ENCODE measurements at places on chromosomes 3 and 15. TPM values are rescaled to one million over a fixed set of nuclear protein-coding genes. Genes with fewer than 3 reads are reported as not detected.

- no peak for DNase-seq
Observed at GRCh38 chr3:22353126-22353525, 602.1 kb upstream of the ZNF385D start.

- no peak for DNase-seq
Observed at GRCh38 chr3:4979428-4980228, at the start of gene BHLHE40. Gene BHLHE40 (plus strand): TSS chr3:4979437. CDS start chr3:4979719, 282 bp downstream.

DNA sequence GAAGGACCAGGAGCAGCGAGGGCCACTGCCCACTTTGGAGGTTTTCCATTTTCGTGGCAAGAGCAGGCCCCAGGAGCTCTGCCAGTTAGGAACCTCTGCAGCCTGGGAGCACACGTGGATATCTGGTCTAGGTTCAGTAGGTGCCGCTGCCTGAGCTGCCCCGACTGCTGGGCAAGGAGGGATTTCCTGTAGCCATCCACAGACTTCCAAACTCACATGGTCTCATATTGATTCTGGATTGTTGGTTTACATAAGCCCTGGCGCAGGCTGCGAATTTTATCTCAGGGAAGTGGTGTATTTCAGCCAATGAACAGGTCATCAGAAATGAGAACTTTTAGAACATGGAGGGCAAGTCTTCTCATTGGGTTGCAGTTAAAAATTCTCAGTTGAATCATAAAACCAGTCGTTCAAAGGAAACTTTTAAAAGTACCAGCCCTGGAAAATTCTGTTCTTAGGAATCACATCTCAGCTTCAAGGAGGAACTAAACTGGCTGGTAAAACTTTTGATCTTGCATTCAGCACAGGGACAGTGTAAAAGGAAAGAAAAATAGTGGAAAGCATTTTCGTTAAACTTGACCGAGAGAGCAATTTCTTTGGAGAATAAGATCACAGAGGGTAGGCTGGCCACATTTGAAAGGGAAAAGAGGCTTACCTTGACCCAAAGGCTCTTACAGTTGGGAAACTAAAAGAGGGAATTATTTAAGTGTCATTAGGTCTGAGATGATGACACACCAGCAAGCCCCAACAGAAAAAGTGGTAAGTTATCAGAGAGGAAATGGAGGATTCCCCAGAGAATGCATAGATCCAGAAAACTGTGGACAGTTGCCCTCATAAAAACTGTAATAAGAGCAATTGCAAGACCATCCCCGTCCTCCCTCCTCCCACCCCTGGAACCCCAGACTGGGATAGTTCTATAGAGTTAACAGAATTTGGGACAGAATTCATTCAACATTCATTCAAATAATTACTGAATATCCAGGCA lies 6.4 kb upstream of the RTP3 start:
- no peak for DNase-seq

DNA sequence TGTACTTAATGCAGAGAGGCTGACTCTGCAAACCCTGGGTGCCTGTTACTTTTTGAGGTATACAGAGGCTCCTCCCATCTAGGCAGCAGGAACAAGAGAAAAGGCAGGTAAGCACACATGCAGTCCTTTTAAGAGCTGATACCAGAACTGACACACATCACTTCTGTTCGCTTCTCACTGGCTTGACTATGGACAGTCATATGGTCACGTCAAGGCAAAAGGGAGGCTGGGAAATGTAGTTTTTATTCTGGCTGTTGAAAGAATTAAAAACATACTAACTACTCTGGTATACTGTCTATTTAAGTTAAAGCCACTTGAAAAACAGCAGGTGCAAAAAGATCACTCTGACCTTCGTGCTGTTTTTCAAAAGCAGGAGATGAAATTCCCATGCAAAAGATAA lies 218.3 kb downstream of the CTNNB1 start:
- no peak for DNase-seq

GRCh38 chr15:83064859-83065258 lies 2.2 kb downstream of the BTBD1 start:
- DNase-seq = no peak

DNA sequence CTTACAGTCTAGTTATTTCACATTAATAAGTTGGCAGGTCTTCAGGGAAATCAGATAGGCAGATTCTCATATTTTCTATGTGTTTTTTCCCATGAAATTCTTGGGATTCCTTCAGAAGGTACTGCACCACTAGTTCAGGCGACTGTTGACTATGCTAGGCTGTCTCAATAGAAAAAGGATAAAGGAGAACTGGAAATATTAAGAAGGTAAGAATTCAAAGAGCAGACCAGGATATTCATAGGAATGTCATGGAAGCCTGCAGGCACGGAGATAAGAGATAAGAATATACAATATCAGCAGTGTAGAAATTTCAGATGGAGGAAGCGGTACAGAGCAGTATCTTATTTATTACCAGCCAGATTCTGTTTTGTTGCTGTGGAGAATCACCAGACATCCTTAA lies 432.1 kb upstream of the MDFIC2 start:
- no peak for DNase-seq

GRCh38 chr15:87916208-87916607 lies 340.3 kb downstream of the NTRK3 start:
- no peak for DNase-seq

GRCh38 chr3:8385848-8386620 lies 115.6 kb upstream of the LMCD1 start:
- no peak for DNase-seq

- no peak for DNase-seq
Observed at GRCh38 chr3:61186030-61186429, 65.2 kb downstream of the FHIT start.

EIF4A2 gene
- 260 TPM for total RNA-seq

ACTRT3 gene
- 0.32 TPM for total RNA-seq

MFAP1 gene
- total RNA-seq = 14.8 TPM

ROPN1 gene
- not detected for total RNA-seq

Measured in ascending aorta (tissue), 2 donors.